ENCODE measurements at places on chromosomes 13 and 19. TPM values are rescaled to one million over a fixed set of nuclear protein-coding genes. Genes with fewer than 3 reads are reported as not detected.

The DACT3 gene
- polyA plus RNA-seq: 0.14 TPM

The MIA gene
- polyA plus RNA-seq: not detected

The PCDH20 gene
- not detected for polyA plus RNA-seq

The FGF21 gene
- polyA plus RNA-seq: not detected

The ATP7B gene
- 2.8 TPM for polyA plus RNA-seq

The SYCN gene
- not detected for polyA plus RNA-seq

The ATG4D gene
- 10.7 TPM for polyA plus RNA-seq

The KRTDAP gene
- not detected for polyA plus RNA-seq

The VSTM1 gene
- polyA plus RNA-seq: 0.53 TPM

The KLK5 gene
- not detected for polyA plus RNA-seq

The RANBP3 gene
- 48.0 TPM for polyA plus RNA-seq

The PHLDB3 gene
- polyA plus RNA-seq: 12.0 TPM
